Foreskin fibroblast (primary cell): ENCODE measurements at places on chromosomes 13 and 19.
A peak's percentile ranks its signal among the peaks of the same experiment; 100 is the strongest.

GRCh38 chr13:89925107-89925506, 1422.4 kb upstream of the MIR17HG start:
- DNase-seq, result no peak

- no peak for DNase-seq
These were observed 3.9 kb upstream of the NCAN start for GRCh38 chr19:19207637-19208572.

GRCh38 chr13:80605716-80606115, 264.8 kb upstream of the SPRY2 start:
- no peak for DNase-seq

DNA sequence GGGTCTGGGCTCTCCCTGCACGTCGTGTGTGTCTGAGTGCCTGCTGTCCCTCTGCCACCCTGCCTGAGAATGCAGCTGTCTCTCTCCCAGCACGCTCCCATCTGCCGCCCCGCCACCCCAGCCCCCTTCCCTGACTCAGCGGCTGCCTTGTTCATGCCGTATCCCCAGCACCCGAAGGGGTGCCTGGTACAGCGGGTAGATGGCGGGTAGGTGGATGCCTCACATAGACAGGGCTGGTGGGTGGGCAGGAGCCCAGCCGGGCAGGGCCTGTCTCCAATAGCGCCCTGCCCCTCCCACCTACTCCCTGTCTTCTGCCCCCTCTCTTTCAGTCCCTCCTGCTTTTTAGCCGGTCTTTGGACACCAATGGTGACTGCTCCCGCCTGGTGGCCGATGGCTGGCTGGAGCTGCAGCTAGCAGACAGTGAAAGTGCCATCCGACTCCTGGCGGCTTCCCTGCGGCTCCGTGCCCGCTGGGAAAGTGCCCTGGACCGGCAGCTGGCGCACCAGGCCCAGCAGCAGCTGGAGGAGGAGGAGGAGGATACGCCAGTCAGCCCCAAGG, 30.3 kb downstream of the DHX34 start:
- DNase-seq, result no peak

DNA sequence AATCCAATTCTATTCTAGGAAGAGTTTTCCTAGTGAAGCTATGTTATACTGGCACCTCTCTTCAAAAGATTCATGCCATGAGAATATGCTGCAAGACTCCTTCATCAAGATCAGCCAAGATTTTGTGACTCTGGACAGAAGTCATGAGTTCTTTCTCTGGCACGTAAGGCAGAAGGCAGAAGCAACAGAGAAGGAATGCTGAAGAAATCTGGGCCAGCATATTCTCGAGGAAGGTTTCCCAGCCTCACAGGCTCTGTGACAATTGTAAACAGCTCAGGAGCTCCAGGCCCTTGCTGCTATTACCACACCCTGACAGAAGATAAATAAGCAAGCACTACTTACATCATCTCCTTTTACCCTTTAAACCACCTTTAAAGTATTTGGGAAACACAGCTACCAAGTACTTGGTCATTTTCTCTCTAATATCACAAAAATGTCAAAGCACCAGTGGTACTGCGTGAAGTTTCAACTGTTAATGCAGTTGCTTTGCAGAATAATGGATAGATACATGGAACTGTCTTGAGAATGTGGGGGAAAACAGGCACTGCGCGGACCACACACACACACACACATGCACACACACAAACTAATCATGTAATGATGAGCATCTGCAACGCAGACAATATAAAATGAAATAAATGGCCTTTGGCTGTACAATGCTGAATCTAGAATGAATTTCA, 55.4 kb downstream of the INTS6 start:
- DNase-seq, result peak; percentile 76

DNA sequence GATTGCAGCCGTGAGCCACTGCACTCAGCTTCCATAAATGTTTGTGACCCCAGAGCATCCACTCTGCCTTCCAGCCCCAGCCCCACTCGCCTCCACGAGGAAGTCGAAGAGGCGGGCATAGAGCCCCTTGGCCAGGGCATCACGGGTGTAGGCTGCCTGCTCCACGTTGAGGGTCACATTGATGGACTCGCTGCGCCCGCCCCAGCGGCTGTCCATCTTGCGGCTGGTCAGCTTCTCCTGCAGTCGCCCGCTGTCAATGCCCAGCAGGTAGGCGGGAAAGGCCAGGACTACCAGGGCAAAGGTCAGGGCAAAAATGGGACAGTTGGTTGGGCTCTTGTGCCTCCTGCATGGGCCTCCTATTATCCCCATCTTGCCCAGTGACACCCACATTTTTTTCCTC, 27.2 kb downstream of the MYO1F start:
- DNase-seq, result no peak

- peak; percentile 78 for DNase-seq
These were observed 86.2 kb downstream of the IRS2 start for GRCh38 chr13:109700176-109700575.

- no peak for DNase-seq
These were observed 1770.2 kb upstream of the MIR17HG start for GRCh38 chr13:89577301-89577700.

- DNase-seq, result no peak
These were observed 17.4 kb downstream of the ZNF331 start for GRCh38 chr19:53555352-53555751.

DNA sequence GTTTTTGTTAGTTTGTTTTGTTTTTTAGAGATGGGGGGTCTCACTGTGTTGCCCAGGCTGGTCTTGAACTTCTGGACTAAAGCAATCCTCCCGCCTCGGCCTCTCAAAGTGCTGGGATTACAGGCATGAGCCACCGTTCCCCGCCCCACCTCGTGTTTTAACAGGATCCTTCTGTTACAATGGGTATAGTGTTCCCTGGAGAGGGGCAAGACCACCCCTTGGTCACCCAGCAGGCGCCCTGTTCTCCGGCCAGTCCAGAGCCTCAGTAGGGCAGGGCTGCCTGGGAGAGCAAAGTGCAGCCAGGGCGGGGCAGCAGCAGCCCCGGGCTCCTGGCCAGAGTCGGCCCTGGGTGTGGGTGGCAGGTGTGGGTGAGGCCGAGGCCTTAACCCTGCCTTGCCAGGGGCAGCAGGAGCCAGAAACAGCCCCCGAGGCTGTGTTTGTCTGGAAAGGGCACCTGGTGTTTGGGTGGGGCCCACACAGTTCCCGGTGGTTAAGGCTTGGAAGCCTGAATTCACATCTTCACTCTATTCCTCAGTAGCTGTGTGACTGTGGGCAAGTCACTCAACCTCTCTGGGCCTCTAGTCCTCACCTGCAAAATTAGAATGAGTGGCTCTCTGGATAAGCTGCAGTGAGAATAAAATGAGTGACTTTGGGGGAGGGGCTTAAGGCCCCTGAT, 7.2 kb downstream of the VASP start:
- DNase-seq, result no peak

- no peak for DNase-seq
These were observed 73.3 kb upstream of the SOX1 start for GRCh38 chr13:111993691-111994090.

- peak; percentile 20 for DNase-seq
These were observed 904.8 kb upstream of the PCDH20 start for GRCh38 chr13:62320129-62321108.

DNA sequence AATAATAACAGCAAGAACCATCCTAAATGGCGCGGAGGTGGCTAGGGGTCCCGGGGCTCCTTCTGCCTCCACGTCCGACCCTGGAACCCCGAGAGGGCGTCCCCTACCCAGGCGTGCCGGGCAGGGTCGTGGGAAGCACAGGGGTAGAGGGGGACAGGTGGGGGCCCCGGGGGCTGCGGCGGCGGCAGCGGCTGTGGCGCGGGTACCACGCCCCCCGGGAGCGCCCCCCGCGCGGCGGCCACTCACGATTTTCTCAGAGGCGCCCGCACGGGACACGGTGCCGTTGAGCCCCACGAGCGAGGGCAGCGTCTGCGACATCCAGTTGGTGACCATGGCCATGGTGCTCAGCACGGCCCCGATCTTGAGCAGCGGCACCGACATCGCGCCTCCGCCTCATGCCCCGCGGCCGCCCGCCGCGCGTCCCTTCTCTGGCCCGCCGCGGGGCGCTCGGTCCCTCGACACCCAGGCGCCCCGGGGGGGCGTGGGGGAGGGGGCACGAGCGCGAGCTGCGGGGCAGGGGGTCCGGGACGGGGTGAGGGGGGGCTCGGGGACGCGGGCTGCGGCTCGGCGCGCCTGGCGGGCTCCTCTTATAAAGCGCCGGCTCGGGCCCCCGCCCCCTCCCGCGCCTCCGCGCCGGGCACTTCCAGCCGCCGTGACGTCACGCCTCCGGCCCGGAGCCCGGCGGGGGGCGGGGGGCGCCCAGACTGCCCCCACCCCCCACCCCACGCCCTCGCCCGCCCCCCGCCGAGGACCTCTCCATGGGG, 22.9 kb downstream of the OLFM2 start:
- DNase-seq, result no peak

DNA sequence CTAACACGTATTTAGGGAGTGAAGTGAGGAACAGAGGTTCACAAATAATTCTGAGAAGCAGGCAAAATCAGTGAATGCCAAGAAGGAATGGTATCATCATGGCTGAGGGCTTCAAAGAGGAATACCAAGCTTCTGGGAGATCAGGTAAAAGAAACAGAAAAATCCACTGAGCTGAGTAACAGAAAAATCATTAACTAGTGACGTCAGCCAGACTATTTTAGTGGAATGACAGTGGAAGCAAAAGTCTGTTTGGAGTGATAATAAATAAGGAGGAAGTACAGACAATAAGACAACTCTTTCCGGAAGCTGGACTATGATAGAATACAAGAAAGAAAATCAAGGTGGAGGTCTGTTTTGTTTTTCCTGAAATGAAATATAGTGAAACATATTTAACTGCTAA, 83.5 kb downstream of the SACS start:
- DNase-seq, result peak; percentile 19

DNA sequence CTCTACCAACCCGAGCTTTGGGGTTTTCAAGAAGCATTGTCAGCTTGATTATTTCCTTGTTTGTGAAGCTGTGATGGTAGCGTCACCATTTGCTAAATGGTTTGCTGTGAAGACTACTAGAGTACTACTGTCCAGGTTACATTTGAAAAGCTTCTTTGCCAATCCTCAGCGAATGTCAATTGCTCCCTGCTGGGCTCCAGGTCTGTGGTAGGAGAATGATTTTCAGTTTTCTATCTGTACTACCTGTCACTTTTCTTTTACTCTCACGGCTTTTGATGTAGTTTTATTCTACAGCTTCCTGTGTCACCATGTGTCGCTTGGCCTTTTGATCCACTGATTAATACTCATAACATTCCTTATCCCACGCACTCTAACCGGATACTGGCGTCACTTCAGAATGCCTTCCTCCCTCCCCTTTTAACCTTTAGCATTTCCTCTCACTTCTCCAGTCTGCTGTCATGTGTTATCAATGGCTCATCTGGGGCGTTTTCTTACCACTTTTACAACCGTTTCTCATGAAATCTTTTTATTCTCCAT, 7.5 kb upstream of the GPR183 start:
- DNase-seq, result peak; percentile 43

GRCh38 chr13:114044486-114044885, 70.6 kb upstream of the C13orf46 start:
- DNase-seq, result no peak

- peak; percentile 81 for DNase-seq
These were observed 632.8 kb upstream of the KLF12 start for GRCh38 chr13:74767050-74767449.

DNA sequence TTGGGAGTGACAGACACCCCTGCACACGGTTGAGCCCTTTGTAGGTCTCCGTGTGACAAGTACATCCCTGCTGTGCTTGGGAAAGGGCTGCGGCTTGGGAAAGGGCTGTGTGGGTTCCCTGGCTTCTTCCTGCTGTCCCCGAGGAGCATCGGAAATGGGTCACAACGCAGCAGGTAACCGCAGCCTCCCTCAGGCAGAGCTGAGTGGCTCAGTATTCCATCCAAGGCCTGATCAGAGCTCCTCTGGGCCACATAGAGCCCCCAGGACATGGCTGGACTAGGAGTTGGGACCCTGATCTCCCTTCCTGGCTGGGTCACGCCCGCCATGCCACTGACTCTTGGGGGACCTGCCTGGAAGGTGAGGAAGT, 16.3 kb downstream of the TECR start:
- DNase-seq, result no peak

DNA sequence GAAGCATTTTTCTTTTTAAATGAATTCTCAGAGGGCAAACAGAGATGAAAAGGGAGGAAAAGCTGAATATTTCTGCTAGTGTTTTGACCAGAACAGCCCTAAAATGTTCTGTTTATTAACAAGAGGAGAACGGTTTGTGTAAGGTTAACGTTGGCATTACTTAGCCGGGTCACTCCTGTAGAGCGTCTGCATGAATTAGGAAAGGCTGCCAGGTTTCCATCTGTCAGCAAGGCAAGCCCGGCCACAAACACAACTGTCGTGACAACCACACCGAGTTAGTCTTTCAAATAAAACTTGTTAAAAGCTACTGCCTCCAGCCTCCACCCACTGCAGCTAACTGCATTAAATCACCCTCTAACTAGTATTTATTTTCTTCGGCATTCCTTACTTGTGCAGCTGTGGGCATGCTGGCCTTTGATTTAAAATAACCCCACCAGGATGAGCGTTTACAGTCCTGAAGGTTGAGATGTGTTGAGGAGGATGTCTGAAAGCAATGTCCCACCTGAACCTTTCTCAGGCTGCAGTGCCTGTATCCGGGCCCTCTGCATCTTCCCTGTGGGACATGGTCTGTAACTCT, 527.9 kb downstream of the FGF9 start:
- DNase-seq, result no peak

DNA sequence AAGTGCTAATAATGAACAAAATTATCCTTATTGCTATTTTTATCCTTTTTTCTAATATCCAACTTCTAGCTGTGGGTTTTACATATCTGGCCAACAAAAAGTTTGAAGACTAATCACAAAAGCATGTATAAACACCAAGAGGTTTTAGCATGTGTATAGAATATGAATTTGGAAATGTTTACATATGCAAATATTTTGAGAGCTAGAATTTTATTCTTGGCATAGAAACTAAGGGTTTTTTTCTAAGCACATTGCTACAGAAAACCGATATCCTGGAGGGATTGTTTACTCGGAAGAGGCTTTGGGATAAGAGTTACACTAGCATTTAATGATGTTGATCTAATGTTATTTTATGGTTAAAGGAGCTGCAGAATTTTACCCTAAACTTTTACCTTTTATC, 392.1 kb downstream of the EFNB2 start:
- DNase-seq, result peak; percentile 35

DNA sequence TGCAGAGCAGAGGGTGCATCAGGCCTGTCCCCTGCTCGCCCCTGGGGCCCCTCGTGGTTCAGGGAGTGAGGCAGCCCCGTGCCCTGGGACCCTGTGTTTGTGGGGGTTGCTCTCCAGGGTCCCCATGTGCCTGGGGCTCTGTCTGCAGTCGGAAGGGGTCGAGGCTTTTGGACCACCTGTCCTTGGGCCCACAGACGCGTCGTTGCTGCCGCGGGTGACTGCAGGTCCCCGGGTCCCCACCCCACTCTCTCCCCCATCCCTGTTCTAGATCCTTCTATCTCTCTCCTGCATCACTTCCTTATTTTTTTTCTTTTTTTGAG, 1.9 kb downstream of the PCSK4 start:
- no peak for DNase-seq

GRCh38 chr13:101346942-101347728, 69.2 kb downstream of the NALCN start:
- peak; percentile 43 for DNase-seq

DNA sequence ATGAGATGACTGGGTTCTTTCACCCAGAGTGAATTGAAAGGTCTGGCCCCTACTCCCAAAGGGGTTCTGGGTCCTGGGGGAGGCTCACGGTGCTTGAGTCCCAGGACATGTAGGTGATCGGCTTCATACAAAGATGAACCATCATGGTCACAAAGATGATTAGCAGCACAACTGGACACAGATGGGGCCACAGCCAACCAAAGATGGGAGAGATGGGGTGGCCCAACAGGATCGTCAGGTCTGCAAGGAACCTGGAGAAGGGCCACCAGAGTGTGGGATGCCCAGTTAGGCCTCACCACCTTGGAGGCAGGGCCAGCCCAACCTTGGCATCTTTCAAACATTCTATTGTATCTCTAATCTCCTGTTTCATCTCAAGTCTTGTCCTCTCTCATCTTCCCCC, 34.5 kb downstream of the SLC6A16 start:
- DNase-seq, result no peak
